ENCODE measurements at places on chromosomes 13 and 19. TPM values are rescaled to one million over a fixed set of nuclear protein-coding genes. Genes with fewer than 3 reads are reported as not detected.

Gene NEK5
- total RNA-seq, result 0.29 TPM

Gene IGFL3
- total RNA-seq, result not detected

Gene TNFRSF19
- total RNA-seq, result 8.2 TPM

Gene ZNF880
- total RNA-seq, result 29.1 TPM

Gene ZNF790
- 8.4 TPM for total RNA-seq

Gene BORA
- 2.2 TPM for total RNA-seq

Gene BRCA2
- total RNA-seq, result 1.8 TPM

Gene GPC6
- 61.9 TPM for total RNA-seq

Gene REEP6
- total RNA-seq, result 0.33 TPM

Measured in posterior vena cava (tissue), 2 donors.